BE2C (cell line): ENCODE measurements at places on chromosomes 13 and 19.
A peak's percentile ranks its signal among the peaks of the same experiment; 100 is the strongest.

GRCh38 chr13:98823442-98823841 lies 71.0 kb upstream of the SLC15A1 start:
- DNase-seq = no peak

GRCh38 chr13:34034411-34034810 lies 216.5 kb downstream of the RFC3 start:
- DNase-seq = no peak

GRCh38 chr19:12872941-12873890 lies 8.0 kb downstream of the DNASE2 start:
- peak; percentile 81 for DNase-seq

DNA sequence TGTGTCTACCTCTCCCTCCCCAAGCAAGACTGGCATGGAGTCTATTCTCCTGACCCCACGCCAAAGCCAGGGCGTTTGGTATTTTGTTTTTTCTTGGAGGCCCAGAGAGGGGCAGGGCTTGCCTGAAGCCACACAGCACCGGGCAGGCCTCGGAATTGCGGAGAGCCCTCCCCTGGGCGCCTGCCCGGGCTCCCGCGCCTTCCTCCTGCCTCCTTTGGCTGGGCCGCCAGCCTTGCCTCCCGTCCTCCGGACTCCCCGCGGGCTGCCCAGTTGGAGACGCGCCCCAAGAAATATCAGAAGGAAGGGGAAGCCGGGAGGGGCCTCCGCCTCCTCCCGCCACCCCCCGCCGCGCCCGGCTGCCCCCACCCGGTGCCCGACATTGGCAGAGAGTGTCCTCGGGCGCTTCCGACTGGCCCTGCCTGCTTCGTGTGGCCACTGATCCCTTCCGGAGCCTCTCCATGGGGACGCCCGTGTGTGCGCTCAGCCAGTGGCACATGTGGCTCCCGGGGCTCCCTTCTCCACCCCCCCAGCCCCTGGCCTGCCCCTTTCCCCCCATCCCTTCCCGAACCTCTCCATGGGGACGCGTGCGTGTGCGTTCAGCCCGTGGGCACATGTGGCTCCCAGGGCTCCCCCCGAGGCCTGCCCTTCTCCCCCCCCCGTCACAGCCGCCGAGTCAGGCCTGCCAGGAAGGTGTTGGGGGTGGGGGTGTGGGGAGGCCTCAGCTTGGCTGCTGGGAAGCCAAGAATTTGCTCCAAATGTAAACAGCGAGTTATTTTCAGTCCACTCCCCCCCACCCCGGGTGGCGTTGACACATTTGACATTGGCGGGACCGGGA lies 37.3 kb downstream of the NFIC start:
- DNase-seq = no peak
